ENCODE measurements at places on chromosomes 5 and 9.

DNA sequence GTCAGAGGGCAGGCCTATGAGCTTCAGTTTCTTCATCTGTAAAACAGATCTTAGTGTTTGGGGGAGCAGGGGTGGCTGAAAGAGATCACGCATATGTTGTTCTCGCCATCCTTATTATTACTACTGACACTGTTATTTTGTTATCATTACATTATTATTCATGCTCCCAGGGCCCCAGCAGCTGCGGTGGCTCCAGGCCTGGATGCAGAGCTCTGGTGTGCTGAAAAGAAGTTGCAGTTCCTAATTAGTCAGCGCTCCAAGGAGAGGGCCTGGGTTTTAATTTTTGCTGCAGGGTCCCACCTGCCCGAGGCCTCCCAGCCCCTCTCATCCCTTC is 19.5 kb downstream of the CXXC5 start:
- no peak for DNase-seq

DNA sequence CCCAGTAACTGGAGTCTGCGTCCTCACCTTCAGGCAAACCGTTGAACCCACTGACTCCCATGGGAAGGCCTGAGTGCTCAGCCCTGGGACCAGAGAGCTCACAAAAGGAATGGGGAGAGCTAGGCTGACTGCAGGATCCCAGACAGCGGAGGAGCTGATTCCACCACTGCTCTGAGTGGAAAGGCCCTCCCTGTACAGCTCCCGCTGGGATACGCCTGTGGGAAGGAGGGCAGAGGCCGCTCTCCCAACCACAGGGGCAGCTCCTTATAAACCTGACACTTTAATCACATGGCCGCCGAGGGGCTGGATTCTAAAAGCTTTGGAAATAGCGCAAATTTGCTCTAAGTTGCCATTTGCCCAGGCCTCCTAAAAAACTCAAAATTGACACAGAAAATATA is 37.1 kb downstream of the DBH start:
- DNase-seq = no peak

DNA sequence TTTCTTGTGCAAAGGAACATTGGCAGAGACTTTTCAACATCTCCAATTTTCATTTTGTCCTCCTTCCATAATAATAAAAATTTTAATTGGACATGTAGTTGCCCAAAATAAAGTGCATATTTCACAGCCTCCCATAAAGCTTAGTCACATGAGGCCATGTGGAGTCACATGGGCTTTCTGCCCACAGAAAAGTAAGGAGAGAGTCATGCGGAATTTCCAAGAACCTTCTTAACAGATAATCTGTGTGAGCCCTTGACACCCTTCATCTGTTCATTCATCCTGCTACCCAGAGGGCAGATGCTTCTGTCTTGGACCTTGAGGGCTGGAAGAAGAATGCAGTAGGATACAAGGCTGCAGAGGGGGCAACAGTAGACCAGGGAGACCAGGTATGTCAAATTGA is 60.7 kb downstream of the APTX start:
- no peak for DNase-seq

- DNase-seq = no peak
Observed at GRCh38 chr9:136525841-136526499, 19.9 kb downstream of the NOTCH1 start.

DNA sequence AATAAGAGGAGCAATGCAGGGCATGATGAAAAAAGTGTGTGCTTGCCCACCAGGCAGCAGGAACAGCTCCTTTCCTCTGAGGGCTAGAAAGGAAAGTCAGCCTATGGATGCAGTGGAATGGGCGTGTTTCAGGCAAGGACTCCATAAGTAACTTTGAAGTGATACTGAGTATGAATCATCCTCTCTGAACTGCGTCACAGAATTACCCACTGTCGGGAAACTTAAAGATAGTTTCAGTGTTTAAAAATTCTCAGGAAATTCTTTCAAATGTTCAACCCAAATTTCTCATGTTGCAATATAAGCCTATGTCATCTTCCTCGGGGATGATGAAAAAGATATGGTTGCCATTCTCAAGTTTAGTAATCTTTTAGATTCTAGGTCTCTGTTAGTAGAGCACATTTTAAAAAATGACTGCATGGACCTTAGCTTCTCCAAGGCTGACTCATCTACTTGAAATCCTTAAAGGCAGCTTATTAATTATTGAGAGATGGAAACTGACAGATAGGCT is 27.7 kb downstream of the PTCD2 start:
- DNase-seq = no peak

DNA sequence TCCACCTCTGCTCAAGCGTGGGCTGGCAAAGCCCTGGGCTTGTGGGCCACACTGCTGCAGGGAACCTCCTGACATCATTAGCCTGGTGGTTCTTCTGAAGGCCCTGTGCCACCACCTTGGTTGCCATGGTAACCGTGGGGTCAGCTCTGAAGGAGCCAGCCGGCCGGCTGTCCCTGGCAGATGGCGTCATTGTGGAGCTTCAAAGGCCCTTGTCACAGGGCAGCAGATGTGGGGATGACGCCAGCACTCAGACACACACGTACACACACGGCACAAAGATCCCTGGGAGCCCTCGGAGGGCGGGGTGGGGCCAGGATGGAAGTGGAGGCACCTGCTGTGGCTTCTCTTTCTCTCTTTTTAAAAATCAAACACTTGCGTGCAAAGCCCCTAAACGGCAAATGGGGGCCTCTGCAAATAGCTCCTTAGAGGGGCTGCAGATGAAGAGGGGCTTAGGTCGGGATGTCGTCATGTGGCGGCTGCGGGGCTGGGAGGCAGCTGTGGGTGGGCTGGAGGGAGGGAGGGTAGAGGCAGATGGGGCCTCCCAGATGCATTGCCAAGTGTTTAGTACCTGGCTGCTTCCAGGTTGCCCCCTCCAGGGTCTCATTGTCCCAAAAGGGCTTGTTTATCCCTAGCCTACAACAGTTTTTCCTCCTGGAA is 19.5 kb upstream of the RPL26L1 start:
- DNase-seq = no peak

DNA sequence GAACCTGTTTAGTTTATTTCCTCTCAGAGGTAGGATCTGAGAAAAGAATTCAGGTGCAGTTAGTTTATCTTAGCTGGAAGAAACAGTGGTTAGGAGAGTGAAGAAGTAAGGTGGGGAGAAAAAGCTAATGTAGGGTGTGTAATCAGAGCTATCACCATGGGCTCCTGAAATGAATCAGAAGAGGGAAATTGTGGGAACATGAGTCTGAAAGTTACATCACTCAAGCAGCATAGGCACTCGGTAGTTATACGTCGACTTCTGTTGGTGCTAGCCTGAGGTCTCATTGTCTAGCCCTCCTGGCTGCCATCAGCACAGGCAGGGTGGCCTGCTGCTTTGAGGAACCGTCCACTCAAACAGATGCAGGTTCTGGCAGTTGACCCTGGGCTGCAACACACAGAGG is 56.7 kb upstream of the NPR3 start:
- no peak for DNase-seq

DNA sequence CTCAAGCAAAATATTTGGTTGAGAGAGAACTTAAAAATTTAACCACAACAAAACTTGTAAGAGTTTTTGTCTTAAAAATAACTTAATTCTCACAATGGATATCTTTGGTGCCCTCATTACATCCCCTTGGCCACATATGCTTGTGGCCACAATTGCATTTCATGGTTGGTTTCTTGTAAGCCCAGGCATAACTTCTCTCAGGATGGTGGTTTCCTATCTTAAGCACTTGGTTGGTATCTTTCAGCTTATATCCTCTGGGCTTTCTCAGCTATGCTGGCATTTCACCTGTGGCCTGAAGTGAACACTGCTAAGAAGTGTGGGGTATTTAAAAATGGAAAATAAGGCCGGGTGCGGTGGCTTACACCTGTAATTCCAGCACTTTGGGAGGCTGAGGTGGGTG is 212.4 kb upstream of the MEF2C start:
- no peak for DNase-seq

- no peak for DNase-seq
Observed at GRCh38 chr5:79225026-79225425, 10.9 kb upstream of the JMY start.

- DNase-seq = no peak
Observed at GRCh38 chr5:141769671-141770070, 87.6 kb upstream of the ARAP3 start.

DNA sequence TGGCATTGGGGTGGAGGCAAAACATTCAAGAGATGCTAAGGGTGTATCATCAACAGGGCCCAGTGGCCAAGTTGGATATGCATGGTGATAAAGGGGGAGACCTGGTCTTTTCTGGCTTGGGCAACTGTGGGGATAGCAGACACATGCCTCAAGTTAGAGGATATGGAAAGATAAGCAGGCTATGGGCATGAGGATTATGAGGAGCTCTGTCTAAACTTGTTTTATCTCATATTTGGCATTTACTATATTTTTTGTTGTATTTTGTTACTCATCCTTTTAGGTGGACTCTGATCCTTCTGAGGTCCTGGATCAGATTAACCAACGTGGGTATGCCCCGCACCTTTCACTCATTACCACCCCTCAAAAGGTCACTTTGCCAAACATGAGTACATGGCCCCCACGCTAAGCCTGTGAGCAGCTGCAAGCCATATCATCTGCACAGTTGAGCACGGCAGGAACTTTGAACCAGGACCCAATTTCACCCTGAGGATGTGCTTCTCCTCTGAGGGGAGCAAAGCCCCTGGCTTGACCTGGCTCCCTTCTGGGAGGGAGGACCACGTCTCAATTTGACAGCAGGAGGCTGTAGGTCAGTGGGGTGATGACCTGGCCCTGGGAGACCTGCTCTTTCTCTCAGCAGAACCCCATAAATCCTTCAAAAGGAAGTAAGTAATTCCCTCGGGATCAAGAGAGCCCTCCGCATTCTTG is 71.1 kb upstream of the CD180 start:
- DNase-seq = no peak

Measured in cerebellar nuclear complex (tissue), 1 donor.